NCI-H1436 (cell line): ENCODE measurements at places on chromosomes 6 and 20.

DNA sequence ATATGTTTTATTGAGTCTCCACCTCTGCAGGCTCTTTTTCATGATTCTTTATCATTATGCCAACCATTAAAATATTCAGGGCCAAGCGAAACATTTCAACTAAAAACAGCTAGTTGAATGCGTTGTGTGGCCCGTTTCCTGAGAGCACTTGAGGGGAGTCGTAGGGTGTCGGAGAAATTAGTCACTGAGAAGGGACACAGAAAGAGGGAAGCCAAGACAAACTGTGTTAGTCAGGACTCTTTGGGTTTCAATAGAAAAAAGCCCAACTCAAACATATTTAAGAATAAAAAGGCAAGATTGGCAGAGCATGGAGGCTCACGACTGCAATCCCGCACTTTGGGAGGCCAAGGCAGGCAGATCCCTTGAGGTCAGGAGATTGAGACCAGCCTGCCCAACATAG, 58.9 kb downstream of the MAFB start:
- DNase-seq, result no peak

GRCh38 chr6:64811119-64811518, 895.9 kb downstream of the EYS start:
- DNase-seq, result no peak

- no peak for DNase-seq
Observed at GRCh38 chr6:39044181-39044580, 4.4 kb upstream of the GLP1R start.

GRCh38 chr6:13229205-13230085, 98.9 kb downstream of the TBC1D7 start:
- DNase-seq, result peak; percentile 26

- no peak for DNase-seq
Observed at GRCh38 chr6:147909640-147910039, 401.1 kb downstream of the SAMD5 start.

DNA sequence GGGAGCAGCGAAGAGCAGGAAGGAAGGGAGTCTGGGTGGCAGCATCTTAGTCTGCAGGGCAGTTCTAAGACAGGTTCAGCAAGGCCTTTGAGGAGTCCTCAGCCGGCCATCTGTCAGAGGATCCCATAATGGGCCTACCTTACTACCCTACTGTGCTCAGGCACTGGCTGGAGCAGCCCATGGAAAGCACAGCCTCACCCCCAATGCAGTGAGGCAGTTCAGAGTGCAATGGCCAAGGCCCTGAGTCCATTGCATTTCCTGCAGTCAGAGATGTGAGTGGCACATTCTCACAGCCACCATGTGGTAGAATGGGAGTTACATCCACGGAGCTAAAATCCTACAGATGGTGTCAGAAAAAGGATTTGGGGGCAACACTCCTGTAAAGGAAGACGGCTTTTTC, 19.4 kb upstream of the OVOL2 start:
- no peak for DNase-seq

GRCh38 chr20:2800521-2801285, at the start of gene CPXM1:
Gene CPXM1 (minus strand): TSS chr20:2800627. CDS start chr20:2800572, 55 bp downstream.
- DNase-seq, result no peak

GRCh38 chr20:12575352-12576095, 433.2 kb upstream of the SPTLC3 start:
- no peak for DNase-seq

- DNase-seq, result no peak
Observed at GRCh38 chr20:51360451-51361201, 181.9 kb downstream of the NFATC2 start.

DNA sequence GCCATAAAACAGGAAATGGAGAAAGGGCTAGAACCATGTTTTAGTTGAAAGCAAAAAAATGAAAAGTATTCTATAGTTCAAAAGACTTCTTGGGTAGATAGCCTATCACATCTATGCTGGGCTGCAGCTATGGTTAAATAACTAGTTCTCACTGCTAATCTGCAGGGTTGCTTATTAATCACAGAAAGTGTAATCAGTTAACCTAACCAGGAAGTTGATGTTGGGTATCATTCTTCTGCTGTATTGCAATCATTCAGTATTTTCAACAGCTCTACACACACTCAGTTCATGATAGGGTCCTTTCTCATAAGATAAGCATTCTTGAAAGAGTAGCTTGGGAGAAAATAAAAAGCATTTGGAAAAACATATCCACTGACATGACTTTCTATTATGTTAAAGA, 135.2 kb upstream of the TCF21 start:
- no peak for DNase-seq

GRCh38 chr6:108652375-108652774, 91.7 kb downstream of the FOXO3 start:
- DNase-seq, result no peak

DNA sequence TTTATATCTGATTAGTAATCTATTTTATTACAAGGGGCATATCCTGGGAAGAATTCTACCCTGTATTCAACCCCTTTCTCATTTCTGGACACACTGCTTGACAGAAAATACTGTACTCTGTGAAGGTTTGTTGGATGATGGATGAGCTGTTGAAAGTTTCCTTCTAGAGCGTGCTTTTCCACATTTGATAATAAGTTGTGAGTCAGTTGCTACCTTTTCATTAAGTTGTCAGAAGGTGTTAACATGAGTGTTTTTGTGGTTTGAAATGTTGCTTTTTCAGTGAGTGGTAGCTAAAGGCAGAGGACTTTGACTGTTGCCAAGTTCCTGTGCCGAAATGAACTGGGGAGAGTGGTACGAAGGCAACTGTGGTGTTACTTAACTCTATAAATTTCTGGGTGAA, 3.9 kb upstream of the ECI2 start:
- DNase-seq, result no peak

DNA sequence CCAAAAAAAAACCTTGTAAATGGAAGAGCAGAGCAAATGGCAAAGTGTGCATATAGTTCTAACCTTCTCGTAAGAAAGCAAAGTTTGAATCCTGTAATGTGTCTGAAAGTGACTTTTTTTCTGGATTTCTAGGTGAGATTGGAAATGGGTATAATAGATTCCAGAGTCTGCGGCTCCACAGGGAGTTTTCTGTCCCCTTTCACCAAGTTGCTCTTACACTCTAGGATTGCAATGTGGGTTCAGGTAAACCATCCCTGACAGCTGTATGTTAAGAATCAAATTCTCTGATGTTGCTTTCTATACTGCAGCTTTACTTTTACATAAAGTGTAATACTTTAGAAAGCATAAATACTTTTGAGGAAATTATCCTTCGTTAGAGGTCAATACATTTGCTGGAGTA, 260.1 kb downstream of the PRL start:
- no peak for DNase-seq
